ENCODE measurements at places on chromosomes 12 and 14.

- no peak for DNase-seq
Observed at GRCh38 chr14:28608443-28608842, 158.1 kb upstream of the FOXG1 start.

- DNase-seq: no peak
Observed at GRCh38 chr12:128548949-128549348, 274.8 kb downstream of the SLC15A4 start.

DNA sequence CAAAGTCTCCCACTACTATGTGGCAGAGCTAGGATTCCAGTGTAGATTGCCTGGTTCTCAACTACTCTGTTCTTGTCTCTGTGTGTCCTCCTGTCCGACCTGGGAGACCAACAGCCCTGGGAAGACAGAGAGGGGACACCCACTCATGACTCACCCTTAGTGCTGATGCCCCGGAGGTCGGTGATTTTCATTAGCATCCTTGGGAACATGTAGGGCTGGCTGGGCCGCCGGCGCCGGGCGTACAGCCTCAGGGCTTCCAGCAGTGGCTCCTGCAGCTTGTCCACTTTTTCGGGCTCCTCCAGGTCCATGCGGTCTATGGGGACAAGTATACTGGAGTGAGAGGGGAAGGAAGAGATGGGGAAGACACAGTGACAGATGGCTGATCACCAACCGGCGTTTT is 5.9 kb upstream of the ITGB7 start:
- DNase-seq: no peak

- DNase-seq: no peak
Observed at GRCh38 chr14:102644523-102644922, 52.1 kb downstream of the RCOR1 start.

DNA sequence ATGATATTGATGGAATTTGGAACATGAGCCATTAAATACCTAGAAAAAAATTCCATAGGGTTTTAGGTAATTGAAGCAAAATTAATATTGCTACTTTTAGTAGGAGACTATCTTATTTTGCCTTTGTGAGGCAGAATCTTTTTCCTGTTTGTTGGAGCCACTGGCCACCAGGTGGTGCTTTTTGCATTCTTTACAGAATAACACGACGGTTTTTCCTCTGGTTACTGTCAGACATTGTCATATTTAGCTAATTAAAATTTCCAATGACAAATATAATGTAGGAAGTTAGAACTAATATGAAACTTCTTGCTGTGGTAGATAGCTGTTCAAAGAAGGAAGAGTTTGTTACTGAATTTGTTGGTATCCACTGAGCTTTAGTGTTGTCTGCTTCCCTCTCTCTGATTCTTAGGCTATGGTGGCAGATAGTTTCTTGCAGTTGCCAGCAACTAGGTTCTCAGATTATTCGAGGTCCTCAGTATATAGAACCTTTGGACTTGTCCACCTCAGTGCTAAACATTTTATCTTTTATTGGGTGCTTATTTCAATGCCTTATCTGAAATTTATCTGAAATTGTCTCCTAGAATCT is 25.7 kb downstream of the RAB21 start:
- no peak for DNase-seq

DNA sequence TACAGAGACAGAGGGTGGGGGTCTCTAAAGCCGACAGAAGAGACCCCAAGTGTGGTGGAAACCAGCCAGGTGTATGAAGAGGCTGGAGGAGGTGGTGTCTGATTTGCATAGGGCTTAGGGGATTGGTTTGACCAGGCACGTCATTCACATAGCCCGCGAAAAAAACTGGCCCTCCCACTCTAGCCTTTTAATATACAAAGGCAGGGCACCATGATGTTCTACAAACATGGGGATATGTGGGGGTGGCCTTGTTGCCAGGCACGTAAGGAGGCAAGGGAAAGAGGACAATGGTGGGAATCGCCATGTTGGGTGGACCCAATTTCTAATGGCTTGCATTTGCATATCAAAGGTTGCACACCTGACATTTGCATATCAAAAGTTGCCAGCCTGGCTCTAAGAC is 13.2 kb downstream of the LALBA start:
- DNase-seq: no peak
